ENCODE measurements at places on chromosomes 12 and 14. TPM values are rescaled to one million over a fixed set of nuclear protein-coding genes. Genes with fewer than 3 reads are reported as not detected.

SLCO1C1 gene
- total RNA-seq = not detected

FAM186B gene
- not detected for total RNA-seq

SLCO1B1 gene
- not detected for total RNA-seq

CNIH1 gene
- 130 TPM for total RNA-seq

TPPP2 gene
- not detected for total RNA-seq

SERPINA10 gene
- total RNA-seq = not detected

DBX2 gene
- not detected for total RNA-seq

Data from Peyer's patch (tissue), 4 donors.